NCI-H510A treated with DMSO at 0.1 percent for 48 hours (cell line): ENCODE measurements at places on chromosomes 6 and 20.

GRCh38 chr6:63424636-63425035, 104.9 kb upstream of the LGSN start:
- DNase-seq, result no peak

DNA sequence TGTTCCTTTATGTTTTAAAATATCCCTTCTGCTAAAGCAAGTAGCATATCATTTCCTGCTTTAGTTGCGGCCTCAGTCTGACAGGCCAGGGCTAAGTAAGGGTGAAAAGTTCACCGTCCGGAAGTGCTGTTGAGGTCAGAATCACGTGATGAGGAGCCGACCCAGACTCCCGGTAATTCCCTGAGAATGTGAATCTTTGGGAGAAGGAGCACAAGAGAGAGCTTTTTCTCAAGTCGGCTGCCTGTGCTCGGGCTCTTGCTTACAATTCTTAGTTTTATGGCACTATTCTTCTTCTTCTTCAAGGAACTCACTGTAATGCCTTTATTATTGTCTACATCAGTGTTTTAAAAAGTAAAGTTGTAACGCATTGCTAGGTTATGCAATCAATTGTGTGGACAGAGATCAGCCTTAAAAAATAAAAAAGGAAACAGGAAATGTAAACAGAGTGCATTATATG, 309.3 kb downstream of the PRL start:
- DNase-seq, result peak; percentile 74

GRCh38 chr6:167825332-167826229, 1.1 kb upstream of the AFDN start:
- peak; percentile 17 for DNase-seq

- no peak for DNase-seq
These were observed 2.6 kb upstream of the CENPW start for GRCh38 chr6:126337323-126337722.

DNA sequence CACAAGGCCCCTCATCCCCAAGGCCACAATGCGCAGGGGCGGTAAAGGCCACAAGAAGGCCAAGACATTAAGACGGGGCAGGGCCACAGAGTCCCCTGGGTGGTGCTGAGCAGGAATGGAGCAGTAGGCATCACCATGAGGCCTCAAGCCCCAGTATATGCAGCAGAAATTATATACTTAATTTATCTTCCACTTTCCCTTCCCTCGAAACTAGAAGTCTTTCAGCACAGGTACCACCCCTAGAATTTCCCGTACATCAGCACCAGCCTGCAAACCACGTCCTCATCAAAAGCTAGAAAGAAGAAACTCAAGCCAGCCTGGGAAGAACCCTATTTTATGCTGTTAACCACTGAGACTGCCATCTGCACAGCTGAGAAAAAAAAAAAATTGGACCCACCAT, 89.4 kb downstream of the PLG start:
- DNase-seq, result no peak

DNA sequence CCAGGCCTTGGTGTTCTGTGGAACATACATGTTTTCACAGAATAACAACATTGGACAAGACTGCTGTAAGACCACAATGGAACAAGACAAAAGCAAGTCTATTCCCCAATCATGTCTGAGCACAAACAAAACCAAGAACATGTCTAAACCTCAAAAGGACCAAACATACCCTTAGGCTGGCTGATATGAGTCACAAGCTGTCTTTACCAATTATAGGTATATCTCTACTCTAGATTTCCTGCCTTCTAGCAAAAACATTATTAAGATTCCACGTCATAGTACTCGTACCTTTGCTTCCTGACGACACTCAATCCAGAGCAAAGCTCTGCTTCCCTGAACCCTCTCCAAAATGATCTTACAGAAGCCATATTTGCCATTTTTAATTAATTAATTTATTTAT, 15.4 kb upstream of the L3MBTL1 start:
- no peak for DNase-seq

DNA sequence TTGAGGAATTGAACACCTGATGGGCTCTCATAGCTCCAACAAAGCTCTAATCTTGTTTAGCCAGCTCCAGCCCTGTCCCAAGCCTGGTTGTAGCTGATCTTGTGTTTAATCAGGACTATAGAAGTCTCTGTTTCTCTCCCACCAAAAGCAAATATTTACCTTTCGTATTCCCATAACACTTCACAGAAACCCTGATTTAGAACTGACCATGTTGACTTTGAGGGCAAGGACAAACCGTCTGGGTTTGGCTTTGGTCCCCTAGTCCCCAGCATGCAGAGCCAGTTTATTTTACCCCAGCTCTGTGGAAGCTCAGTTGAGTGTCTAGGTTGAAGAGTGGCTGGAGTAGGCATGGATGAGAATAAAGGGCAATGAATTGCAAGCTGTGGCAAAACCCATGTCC, 18.0 kb upstream of the SIM1 start:
- peak; percentile 39 for DNase-seq

GRCh38 chr6:16285467-16286150, 47.2 kb downstream of the GMPR start:
- DNase-seq, result no peak

DNA sequence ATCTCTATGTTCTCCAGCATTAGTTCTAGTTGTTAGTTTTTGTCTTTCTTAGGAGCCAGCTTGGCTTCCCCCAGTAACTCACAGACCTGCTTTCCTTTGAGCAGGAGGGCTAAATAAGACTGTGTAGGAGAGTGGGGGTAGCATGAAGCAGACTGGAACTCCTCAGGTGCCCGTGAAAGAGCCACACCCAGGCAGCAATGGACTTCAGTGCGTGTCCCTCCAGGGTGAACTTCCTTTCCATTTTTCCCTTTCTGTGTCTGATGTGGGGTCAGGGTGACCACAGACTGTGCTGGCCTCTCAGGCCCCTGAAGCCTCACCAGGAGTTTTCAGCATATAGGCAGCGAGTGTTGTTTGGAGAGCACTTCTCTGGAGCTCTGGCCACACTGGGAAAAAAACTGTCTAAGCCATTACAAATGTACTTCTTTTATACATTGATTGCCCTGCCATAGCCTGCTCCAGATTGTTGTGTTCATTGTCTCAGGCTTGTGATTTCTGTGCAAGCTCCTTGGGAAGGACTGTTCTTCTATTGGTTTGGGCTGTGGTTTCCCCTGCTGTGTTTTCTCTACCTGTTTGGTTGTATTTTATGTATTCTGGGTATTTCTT, 55.7 kb downstream of the SH3BGRL2 start:
- no peak for DNase-seq

- DNase-seq, result no peak
These were observed 31.1 kb downstream of the SERPINB6 start for GRCh38 chr6:2940010-2940850.

DNA sequence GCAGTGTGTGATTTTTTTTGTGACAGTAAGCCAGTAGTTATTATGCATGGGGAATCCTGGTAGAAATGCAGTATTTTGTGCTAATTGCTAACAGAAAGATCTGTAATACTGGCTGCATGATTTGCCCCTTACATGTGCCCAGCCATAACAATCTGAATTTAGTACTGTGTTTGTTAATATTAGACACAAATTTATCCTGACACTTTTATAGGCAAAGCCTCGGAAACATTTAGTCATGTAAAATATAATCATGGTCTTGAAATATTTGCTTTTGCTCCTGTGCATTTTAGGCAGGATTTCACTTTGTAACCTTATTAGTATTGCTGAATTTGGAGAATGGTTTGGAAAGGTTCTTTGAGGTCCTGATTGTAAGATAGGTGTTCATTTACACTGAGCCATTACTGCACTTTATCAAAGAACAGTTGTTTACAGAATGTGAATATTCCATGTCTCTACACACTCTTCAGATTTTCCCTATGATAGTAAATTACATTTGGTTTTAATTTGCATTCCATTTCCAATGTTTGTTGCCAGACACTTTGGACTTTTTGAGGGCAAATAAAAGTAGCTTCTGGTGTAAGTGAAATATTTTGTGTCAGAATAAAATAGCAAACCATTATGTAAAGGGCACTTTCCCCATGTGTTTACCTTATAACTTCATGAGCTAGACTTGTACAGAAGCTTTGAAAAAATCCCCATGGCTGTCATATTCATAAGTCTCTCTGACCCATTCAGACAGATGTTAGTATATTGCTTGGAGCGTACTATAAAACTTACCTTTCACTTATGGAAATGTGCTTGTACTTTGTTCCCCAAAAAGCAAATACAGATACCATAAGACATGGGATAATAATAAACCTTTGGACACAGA, 349.9 kb downstream of the ARHGAP18 start:
- DNase-seq, result no peak

DNA sequence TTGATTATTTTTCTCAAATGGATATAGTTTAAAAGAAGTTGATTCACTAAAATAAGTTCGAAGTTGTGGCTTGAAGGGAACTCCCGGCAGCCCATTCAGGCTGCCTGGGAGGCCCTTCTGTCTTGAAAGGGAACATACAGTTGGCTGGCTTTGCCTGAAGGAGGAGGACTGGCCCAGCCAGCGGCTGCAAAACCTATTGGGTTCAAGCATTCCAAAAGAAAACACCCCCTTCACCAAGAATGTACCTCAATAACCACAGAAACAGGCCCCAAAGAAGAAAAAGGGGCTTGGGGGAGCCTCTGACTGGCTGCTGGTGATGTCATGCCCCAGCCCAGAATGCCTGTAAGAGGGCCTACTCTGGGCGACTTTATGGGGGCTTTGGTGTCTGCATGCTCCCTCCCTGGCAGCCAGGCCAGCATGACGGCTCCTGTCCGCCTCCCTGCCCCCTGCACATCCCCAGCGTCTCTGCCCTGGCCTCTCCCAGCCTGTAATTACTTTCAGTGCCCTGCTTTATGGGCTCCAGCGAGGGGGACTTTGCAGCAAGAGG, 36.5 kb downstream of the MAFB start:
- no peak for DNase-seq

GRCh38 chr6:25419879-25420278, 140.7 kb downstream of the CARMIL1 start:
- no peak for DNase-seq

GRCh38 chr20:33992145-33992922, 1.4 kb upstream of the RALY start:
- no peak for DNase-seq

GRCh38 chr6:140256248-140256647, 881.8 kb upstream of the CITED2 start:
- no peak for DNase-seq

GRCh38 chr6:113476937-113477839, 380.0 kb upstream of the MARCKS start:
- peak; percentile 1 for DNase-seq
